ENCODE measurements at places on chromosomes 5 and 9. TPM values are rescaled to one million over a fixed set of nuclear protein-coding genes. Genes with fewer than 3 reads are reported as not detected.

The N4BP3 gene
- polyA plus RNA-seq = 0.81 TPM

The APC gene
- polyA plus RNA-seq = 13.2 TPM

The HCN1 gene
- not detected for polyA plus RNA-seq

The CXCL14 gene
- 163 TPM for polyA plus RNA-seq

The VDAC1 gene
- polyA plus RNA-seq = 412 TPM

The CANX gene
- 112 TPM for polyA plus RNA-seq

The PITX1 gene
- polyA plus RNA-seq = 5.4 TPM

The PCDHA3 gene
- polyA plus RNA-seq = not detected

- DNase-seq = no peak
Observed at GRCh38 chr5:16918156-16918555, 17.9 kb downstream of the MYO10 start.

- DNase-seq = no peak
Observed at GRCh38 chr5:141180313-141180712, 1.9 kb upstream of the PCDHB16 start.

DNA sequence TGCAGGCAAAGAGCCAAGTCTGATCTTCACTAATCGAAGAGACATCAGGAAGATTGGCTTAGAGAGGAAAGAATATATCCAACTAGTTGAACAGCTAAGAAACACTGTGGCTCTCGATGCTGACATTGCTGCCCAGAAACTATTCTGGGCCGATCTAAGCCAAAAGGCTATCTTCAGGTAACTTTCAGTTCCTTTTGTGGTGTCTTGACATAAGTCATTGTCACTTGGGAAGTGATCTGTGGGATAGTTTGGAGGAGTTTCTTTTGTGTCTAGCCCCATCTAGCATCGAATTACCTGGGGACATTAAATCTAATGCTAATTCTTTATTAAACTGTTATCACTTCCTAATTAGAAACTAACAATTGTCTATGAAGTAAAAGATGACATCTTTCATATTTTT lies 24.0 kb downstream of the VLDLR start:
- DNase-seq = no peak

GRCh38 chr5:127216143-127216542 lies 74.5 kb upstream of the MEGF10 start:
- DNase-seq = no peak

DNA sequence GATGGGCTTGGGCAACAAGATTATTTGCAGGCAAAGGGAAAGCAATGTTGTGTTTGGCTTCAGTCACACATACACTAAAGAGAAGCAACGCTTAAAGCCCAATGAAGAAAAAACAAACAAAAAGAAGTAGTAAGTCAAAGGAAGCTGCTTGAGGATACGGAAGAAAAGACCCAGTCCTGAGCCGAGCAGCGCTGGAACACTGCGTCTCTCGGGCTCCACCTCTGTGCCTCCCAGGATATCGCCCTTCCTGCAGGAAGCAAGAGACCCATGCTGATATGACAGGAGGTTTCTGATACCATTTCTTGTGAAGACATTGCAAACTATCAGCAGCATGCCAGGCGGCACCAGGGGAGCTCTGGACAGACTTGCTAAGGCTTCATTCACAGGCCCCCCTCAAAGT lies 9.9 kb downstream of the GNAQ start:
- peak; percentile 46 for DNase-seq

GRCh38 chr9:136621019-136621733 lies 41.5 kb upstream of the EGFL7 start:
- no peak for DNase-seq

DNA sequence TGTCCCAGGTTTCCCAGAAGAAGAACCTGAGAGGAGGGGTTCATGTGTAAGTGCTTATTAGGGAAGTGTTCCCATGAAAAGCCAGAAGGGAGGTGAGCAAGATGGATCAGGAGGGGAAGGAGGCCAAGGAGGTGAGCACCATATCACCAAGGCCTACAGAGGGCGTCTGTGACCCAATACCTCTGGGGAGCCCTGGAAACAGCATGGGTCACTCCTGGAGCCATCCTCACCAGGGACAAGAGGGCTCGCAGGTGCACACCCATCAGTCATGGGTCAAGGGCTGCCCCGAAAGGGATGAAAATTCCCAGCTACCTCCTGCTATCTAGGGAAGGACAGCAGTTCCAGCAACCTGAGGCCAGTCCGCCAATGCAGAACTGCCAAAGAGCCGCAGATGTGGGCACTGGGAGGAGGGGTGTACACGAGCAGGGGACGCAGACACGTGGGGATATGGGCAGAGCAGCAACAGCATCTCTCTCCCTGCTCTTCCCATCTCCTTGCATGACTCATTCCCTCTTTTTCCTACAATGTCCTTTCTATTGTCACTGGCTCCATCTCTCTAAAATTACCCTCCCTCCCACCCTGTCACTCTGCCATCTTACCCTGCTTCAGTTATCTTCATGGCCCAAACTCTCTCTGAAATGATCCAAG lies 167.6 kb upstream of the FSTL4 start:
- DNase-seq = no peak

DNA sequence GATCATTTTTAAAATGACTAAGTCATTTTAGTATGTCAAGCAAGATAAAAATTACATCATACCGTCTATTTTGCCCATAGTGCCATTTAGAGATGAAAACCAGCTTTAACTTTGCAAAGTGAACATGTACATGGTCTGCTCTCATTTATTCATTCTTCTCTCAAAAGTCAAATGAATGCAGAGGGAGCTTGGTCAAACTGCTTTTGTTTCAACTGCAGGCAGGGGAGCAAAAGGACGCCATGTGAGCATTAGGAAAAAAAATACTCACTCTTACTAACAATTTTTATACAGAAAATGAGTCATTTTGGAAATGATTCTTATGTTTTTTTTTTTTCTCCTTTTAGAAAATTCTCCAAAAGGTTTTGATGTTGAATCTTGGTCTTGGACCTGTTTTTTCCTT lies 15.7 kb downstream of the SCGB3A1 start:
- DNase-seq = no peak

GRCh38 chr5:137497396-137498290 lies 1.5 kb downstream of the SPOCK1 start:
- no peak for DNase-seq

DNA sequence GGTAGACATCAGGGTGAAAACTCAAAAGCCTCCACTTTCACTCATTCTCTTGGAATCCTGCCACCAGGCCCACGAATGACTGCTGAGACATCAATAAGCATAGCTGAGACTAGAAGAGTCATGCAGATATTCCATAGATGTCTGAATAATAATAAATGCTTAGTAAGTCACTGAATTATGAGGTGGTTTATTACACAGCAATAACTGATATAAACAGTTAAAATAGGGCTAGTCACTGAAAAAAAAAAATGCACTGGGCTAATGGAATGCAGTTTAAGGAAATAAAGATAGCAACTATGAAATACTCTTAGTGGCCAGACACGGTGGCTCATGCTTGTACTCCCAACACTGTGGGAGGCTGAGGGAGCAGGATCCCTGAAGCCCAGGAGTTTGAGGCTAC lies 262.8 kb upstream of the CDH6 start:
- no peak for DNase-seq

- DNase-seq = no peak
Observed at GRCh38 chr5:176654856-176655255, 7.6 kb downstream of the TSPAN17 start.

DNA sequence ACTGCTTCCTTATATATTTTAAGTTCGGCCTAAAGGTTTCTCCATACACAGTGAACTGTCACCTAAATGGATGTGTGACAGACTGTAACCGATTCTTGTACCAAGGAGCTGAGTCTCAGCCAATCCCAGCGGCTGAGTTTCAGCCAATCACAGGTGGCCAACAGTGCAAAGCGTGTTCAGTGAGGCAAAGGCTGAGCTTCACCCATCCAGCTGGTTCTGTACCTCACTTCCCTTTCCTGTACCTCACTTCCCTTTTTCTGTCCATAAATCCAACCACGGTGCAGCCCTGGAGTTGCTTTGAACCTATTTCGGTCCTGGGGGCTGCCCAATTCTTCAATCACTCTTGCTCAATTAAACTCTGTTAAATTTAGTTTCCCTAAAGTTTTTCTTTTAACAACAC lies 15.7 kb upstream of the TBC1D9B start:
- no peak for DNase-seq

- no peak for DNase-seq
Observed at GRCh38 chr9:122383992-122384461, 13.2 kb downstream of the PTGS1 start.

DNA sequence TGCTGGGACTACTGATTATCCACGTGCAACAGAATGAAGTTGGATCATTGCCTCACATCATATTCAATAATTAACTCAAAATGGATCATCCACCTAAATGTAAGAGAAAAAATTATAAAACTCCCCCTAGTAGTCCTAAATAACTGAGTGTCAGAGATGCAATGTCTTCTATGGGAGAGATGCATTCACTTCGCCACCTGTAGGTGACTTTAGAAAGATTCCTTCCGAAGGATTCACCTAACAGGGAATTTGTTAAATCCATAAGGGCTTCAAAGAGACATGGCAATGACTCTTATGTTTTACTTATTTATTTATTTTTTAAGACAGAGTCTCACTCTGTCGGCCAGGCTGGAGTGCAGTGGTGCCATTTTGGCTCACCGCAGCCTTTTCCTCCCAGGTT lies 526.0 kb downstream of the MTRR start:
- no peak for DNase-seq

- DNase-seq = peak; percentile 31
Observed at GRCh38 chr9:132160802-132161742, 786 bp upstream of the NTNG2 start.

DNA sequence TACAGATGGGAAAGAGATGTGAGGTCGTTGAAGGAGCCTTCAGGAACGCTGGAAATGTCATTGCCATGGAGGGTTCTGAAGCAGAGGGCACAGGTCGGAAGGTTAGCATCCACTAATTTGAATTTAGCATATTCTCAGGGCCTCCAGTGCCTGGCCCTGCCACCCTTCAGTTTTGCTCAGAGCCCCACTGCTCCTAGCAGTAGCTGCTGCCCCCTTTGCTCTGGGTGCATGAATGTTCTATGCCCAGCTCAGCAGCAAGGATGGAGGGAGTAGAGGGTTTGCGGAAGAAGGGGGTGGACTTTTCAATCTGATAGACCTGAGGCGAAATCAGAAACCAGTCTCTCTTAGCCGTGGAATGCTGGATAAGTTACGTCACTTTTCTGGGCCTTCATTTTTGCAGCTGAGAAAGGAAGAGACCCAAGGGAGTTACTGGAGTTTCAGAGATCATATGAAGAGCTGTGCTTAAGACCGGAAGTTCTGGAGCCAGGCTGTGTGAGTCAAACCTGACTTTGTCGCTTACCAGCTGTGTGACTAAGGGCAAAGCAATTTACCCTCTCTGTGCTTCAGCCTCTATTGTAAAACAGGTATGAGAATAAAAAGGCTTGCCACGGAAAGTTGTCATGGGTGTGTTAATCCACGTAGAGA lies 133.2 kb upstream of the PANK3 start:
- DNase-seq = no peak
